ENCODE measurements at places on chromosomes 13 and 19. TPM values are rescaled to one million over a fixed set of nuclear protein-coding genes. Genes with fewer than 3 reads are reported as not detected.

DNA sequence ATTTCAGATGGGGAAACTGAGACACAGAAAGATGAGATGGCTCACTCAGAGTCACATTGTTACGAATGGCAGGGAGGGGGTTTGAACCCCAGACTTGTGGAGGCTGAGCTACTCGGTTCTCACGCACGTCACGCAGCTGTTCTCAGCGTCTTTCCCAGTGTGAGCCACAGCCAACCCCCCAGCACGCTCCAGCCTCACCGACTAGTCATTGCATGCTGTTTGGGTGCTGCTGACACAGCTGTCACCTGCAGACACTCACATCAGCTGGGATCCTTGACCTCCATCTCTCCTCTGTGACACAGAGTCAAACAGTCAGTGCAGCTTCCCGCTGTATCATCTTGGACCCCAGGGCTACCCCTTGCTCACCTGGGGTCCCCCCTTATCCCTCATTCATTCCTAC, 2.4 kb upstream of the NCAN start:
- H3K36me3 ChIP-seq: peaks cover 2% of the 10 kb centered on the region
- peaks cover 24% of the 10 kb centered on the region for H3K27me3 ChIP-seq
- peaks cover 29% of the 10 kb centered on the region for H3K4me1 ChIP-seq
- DNase-seq: no peak

GRCh38 chr19:34316741-34317301, 48.2 kb upstream of the GPI start:
- no peaks in the 10 kb centered on the region for H3K36me3 ChIP-seq
- no peak overlapping the region for H3K27ac ChIP-seq
- no peak for DNase-seq
- H3K4me3 ChIP-seq: no peak overlapping the region
- no peaks in the 10 kb centered on the region for H3K27me3 ChIP-seq

DNA sequence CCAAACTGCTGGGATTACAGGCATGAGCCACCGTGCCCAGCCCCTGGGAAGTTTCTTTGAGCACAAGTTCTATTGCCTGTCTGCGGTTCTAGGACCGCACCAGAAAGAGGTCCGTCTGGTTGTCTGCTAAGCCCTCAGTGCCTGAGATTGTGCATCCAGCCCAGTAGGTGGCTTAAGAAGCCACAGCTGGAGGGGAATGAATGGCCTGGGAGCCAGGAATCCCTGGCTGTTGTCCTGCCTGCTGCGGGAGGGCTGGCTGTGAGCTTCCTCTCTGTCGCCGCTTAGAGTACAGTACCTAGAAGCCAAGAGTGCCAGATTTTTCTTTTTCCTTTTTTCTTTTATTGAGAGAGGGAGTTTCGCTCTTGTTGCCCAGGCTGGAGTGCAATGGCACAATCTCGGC, 4.2 kb upstream of the TYK2 start:
- H3K36me3 ChIP-seq: no peaks in the 10 kb centered on the region
- DNase-seq: no peak
- peaks cover 4% of the 10 kb centered on the region for H3K4me1 ChIP-seq
- H3K27me3 ChIP-seq: peaks cover 5% of the 10 kb centered on the region
- no peak overlapping the region for H3K4me3 ChIP-seq

DAND5 gene
- 0.44 TPM for total RNA-seq
